ENCODE measurements at places on chromosomes 6 and 20.

DNA sequence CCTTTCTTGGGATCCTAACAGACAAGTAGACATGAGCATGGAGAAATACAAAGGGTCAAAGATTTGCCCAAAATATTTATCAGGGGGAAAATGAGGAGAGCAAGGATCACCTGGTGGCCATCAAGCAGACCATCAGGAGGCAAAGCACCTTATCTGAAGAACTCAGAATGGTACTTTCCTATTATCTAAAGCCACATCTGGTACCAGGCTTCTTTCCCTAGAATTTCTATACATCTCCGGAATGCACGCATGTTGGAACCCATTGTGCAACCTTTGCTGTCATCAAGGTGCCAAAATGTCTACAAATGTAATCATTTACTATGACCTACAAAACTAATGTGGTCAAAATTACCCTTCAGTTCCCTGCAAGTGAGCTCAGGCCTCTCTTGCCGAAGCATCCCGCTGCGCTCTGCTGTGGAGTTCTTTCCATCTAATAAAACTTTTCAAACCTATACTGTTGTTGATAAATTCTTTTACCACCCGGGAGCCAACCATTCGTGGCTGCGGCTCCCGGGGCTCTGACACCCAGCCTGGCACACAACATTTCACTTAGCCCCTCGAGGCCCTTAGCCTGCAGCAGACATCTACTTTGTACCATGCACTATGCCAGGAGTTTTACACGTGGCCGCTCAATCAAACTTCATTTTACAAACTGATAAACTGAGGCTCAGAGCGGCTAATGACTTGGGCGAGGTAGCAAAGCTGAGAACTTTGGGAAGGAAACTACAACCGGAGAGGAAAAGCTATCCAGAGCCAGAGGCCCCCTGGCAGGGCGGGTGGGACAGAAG lies 3.8 kb upstream of the CPXM1 start:
- H3K27ac ChIP-seq: no peak overlapping the region
- H3K4me3 ChIP-seq: no peak overlapping the region
- peaks cover 31% of the 10 kb centered on the region for H3K4me1 ChIP-seq
- peaks cover 31% of the 10 kb centered on the region for H3K27me3 ChIP-seq
- peaks cover 9% of the 10 kb centered on the region for H3K36me3 ChIP-seq

DNA sequence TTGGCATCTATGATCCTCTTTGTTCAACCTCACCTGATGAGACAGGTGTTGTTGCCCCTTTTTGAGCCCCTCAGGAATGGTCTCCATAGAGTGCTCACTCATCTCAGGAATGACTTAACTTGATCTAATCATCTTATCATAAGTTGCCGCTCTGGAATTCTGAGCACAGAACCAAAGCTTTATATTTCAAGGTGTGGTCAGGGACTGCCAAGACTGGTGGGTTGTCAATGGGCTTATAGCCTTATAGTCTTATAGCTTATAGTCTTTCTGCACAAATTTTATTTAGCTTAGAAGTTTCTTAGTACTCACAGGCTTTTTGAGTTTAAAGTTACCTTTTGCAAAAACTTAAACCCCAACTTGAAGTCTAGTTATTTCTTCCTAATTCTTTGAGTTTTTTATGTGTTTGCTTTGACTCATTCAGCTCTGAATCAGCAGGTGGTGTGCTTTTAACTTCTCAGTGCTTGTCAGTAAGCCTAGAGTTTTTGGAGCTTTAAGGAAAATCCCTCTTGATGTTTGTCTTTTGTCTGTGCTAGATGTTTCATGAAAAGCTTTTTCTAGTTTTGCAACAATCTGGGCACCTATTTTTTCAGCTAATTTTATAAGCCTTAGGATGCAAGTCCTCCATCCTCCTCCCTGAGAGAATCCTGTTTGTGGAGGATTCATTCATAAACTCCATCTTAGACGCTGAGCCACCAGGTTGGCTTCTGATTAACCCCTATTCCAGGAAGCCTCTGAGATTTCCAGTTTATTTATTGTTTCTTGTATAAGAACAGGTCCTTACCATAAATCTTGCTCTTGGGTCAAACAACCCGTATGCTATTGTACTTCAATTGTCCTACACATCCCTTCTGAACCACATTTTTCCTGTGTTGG lies 72.3 kb upstream of the SSTR4 start:
- no peak overlapping the region for H3K27ac ChIP-seq
- H3K27me3 ChIP-seq: peaks cover 2% of the 10 kb centered on the region
- no peak for DNase-seq
- H3K4me3 ChIP-seq: no peak overlapping the region
- H3K4me1 ChIP-seq: peaks cover 4% of the 10 kb centered on the region
- no peaks in the 10 kb centered on the region for H3K36me3 ChIP-seq

DNA sequence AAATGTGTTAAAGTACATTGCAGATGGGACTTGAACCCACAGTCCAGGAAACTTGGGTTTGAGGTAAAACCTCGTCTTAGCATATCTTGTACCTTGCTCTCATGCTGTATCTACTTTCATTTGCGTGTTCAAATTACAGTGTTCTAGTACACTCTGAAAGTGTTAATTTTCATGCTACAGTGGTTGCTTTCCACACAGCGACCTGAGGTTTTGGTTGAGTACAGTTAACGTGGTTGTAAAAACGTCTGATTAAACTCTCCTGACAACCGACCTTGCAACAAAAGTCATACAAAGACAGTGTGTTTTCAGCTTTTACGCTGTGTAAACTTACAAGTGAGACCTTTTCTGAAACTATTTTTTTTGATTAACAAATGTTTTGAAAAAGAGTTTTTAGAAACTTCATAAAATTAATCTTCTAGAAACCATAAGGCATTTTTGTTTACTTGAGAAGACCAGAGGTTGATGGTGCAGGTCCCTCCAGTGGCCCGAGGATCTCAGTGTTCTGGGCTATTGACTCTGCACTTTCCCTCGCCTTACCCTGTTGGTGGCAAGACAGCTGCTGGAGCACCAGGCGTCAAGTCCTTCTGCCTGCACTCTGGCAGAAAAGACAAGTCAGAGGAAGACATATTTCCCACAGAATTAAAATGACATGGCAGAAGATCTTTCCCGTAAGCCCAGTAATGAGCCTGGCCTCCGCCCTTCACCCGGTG lies 334.0 kb downstream of the THBS2 start:
- no peaks in the 10 kb centered on the region for H3K27me3 ChIP-seq
- no peaks in the 10 kb centered on the region for H3K4me1 ChIP-seq
- H3K36me3 ChIP-seq: no peaks in the 10 kb centered on the region
- no peak overlapping the region for H3K27ac ChIP-seq

- H3K27me3 ChIP-seq: no peaks in the 10 kb centered on the region
- DNase-seq: no peak
Measured at GRCh38 chr6:142321451-142321850, 19.6 kb downstream of the ADGRG6 start.

All from endothelial cell (in vitro differentiated cells).